CD4-positive, alpha-beta T cell treated with Interleukin-21 for 1 hour (primary cell): ENCODE measurements at places on chromosomes 2 and 18.

DNA sequence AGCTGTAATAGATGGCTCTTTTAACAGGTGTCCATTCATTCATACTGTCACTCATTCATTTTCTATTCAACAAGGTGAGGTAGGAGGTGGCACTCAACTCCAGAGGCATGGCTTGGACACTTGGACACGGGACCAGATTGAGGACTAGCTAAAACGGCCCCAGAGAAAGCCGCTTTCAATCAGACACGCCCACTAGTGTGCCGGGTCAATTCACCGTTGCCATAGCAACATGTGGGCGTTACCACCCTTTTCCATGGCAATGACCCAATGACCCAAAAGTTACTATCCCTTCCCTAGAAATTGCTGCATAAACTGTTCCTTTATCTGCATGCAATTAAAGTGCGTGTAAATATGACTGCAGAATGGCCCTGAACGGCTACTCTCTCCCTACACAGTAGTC lies 49.2 kb upstream of the LGALSL start:
- DNase-seq = no peak

- peak; percentile 30 for DNase-seq
These were observed 11.3 kb downstream of the OSR1 start for GRCh38 chr2:19346983-19347618.

GRCh38 chr2:63465633-63466032 lies 122.6 kb downstream of the WDPCP start:
- no peak for DNase-seq

GRCh38 chr2:156466739-156467405 lies 30.7 kb downstream of the GPD2 start:
- no peak for DNase-seq

DNA sequence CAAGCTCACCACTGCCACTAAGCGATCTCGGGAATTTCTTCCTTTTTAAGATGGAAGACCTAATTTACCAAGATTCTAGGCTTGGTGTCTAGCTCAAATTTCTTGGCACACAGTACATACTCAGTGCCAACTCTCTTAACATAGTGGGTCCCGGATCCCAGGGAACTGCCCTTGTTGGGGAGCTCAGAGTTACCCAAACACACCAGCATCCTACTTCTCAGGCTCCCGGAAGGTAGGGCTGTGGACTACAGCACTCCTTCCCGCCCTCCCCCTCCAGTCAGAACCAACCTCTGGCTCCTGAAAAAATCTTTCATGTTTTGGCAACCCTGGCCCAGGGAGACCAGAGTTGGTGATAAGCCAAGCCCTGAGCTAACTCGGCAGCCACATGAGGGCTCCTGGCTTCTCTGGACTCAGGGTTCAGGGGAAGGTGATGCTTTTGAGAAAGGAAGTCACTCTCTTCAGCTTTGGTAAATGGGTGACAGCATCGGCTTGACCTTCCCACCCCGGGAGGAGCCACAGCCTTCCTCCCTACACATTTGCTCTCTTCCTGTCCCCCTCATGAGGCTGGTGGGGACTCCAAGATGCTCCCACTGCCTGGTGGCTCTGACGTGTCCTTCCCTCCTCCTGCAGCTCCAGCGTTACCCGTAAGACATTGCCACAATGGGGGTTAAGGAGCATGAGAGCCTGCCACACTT lies 8.8 kb downstream of the ODC1 start:
- DNase-seq = no peak

GRCh38 chr2:37872192-37872750 lies 52.8 kb upstream of the RMDN2 start:
- no peak for DNase-seq

DNA sequence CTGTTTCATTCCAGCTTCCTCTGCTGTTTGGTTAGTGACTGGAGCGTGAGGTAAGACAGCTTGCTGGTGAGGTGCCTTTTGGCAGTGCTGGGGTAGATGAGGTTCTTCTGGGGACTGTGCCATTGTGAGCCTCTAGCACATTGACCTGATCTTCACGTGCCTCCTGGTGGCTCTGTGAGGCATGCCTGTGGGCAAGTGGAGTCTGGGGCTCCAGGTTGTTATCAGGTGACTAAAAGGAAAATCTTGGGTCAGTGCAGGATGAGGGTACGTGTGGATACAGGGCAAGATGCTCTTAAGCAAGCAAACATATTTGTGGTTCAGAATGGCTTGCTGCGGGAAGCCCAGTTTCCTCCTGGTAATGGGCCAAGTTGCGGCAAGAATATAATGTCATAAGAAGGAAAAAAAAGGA lies 75.4 kb downstream of the FHOD3 start:
- DNase-seq = no peak

DNA sequence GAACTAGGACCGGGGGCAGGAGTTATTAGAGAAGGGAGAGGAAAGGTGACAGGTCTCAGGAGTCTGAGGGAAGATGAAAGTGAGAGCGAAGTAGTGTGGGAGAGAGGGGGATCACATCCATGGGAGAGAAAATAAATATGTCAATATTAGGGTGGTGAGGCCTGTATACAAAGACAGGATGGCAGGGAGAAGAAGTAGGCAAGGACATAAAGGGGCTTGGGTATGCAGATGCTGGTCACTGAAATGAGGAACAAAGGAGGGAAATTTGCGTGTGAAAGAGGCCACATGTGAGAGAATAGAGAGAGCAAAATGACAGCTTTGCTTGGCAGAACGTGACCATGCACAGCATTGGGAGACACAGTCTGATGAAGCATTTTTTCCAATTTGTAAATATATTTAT lies 13.6 kb downstream of the METAP1D start:
- DNase-seq = no peak

GRCh38 chr2:219171231-219171651 lies 1.4 kb upstream of the SLC23A3 start:
- DNase-seq = peak; percentile 65

GRCh38 chr18:11064727-11065460 lies 84.5 kb downstream of the PIEZO2 start:
- DNase-seq = no peak
